ENCODE measurements at places on chromosomes 12 and 14.

DNA sequence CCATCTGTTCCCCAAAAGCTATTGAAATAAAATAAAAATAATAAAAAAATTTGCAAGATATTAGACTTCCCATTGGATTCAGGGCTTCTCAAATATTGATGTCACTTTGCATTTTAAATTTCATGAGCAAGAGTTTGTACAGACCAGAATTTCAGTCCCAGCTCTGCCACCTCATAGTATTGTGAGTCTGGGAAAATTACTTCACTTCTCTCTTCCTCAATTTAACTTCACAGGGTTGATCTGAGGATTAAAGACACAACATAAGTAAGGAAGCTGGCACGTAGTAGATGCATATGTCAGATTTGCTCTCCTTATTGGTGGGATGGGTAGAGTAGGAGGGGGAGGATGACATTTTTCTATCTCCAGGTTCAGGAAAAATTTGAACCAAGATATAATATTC, 32.8 kb downstream of the COX8C start:
- DNase-seq = no peak

- DNase-seq = no peak
Measured at GRCh38 chr12:5102806-5103205, 59.1 kb downstream of the KCNA5 start.

GRCh38 chr12:12812174-12812573, 972 bp upstream of the DDX47 start:
- no peak for DNase-seq

GRCh38 chr12:124452576-124453331, 114.7 kb downstream of the NCOR2 start:
- DNase-seq = no peak

DNA sequence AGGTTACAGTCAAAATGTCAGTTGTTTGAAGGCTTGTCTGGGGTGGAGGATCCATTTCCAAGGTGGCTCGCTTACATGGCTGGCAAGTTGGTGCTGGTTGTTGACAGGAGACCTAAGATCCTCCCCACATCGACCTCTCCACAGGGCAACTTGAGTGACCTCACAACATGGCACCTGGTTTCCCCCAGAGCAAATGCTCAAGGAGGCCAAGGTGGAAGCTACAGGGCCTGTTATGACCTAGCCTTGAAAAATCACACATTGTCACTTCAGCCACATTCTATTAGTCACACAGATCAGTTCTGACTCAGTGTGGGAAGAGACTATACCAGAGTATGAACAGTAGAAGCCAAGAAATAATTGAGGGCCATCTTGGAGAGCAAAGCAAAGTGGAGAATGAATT, 11.3 kb upstream of the GNG2 start:
- no peak for DNase-seq

GRCh38 chr14:21264025-21264801, 5.0 kb downstream of the HNRNPC start:
- DNase-seq = peak; percentile 55

- DNase-seq = no peak
Measured at GRCh38 chr14:45120096-45120495, 14.2 kb downstream of the FKBP3 start.

DNA sequence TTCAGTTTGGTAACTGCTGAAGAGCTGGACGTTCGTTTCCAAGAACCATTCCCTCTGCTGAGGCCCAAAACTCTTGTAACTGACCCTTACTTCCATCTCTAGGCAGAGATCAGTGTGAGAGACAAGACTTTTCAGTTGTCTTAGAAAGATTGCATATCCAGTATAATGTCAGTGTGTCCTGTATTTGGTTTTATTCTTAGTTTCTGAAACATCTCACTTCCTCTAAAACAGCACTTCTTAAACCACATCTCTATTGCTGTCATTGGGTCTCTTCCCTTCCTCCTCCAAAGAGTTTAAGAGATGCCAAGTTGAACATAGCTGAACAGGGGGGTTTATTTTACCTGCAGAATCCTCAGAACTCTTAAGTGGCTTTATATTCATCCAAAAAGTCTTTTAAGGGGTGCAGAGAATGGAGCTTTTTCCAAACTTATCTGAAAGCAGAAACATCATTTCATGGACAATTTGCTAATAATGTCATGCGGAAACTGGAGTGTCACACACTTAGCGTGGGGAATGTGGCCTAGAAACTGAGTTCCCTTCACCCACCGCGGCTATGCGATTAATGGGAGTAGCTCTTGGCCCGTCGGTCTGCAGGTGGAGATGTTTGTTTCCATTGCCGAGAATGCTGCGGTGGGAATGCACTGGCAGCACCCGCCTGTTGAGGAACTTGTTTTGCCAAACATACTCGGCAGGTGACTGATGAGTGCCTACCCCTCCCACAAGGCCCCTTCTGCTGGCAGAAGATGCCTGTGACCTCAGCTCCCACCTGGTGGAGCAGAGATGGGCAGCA, 148.2 kb downstream of the ADGRD1 start:
- no peak for DNase-seq

DNA sequence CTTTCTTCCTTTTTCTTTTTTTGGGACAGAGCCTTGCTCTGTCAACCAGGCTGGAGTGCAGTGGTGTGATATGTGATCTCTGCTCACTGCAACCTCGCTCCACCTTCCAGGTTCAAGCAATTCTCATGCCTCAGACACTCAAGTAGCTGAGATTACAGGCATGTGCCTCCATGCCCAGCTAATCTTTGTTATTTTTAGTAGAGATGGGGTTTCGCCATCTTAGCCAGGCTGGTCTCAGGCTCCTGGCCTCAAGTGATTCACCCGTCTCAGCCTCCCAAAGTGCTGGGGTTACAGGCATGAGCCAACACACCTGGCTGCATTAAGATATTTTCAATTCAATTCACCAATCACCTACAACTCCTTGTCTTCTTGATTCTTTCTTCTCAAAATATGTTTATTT, 1046.5 kb downstream of the GALC start:
- no peak for DNase-seq

DNA sequence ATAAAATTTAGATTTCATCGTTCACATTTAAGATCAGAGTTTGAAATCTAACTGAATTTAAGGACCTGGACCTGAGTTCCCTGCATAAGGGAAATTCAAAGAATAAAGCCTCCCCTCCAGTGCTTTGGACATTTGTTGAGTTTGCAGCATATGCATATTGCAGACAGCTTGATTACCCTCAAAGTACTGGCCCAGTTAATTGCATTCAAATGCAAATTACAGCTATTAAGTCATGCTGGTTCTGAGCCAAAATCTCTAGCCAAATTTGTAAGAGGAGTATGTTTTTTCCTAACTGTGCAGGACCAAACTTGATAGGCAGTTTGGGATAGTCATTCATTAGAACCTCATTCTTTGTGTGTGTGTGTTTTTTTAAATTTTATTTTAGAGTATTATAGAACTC, 9.1 kb upstream of the KIF21A start:
- DNase-seq = no peak

DNA sequence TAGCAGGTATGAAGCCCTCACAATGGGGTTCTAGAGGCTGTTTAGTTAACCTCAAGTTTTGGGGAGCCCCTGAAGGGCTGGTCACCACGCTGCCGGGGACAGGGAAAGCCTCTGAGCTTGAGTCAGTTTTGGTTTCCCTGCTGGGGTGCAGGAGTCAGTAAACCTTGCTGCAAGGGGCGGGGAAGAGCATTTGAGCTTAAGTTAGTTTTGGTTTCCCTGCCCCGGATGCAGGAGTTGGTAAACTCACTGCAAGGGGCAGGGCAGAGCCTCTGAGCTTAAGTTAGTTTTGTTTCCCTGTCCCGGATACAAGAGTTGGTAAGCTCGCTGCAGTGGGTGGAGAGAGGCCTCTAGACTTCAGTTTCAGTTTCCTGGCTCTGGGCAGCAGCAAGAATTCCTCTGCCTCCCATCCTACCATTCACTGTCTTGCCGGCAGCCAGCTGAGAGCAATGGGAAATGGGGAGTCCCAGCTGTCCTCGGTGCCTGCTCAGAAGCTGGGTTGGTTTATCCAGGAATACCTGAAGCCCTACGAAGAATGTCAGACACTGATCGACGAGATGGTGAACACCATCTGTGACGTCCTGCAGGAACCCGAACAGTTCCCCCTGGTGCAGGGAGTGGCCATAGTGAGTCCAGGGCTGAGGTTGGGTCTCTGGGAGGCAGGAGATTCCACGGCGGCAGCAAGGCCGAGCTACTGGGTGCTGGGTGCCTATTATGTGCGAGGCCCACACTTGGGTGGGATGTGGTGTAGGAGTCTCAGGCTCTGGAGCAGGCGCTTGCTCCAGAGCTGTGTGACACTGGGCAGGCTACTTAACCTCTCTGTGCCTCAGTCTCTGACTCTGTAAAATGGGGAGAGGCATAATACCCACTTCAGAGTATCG, at the start of gene OAS2:
Gene OAS2 (plus strand): TSS at position 357 of the 878 bp plus-strand sequence. CDS start 90 bp downstream, at position 447.
- peak; percentile 69 for DNase-seq

GRCh38 chr14:36683083-36683724, 21.5 kb downstream of the PAX9 start:
- DNase-seq = no peak

DNA sequence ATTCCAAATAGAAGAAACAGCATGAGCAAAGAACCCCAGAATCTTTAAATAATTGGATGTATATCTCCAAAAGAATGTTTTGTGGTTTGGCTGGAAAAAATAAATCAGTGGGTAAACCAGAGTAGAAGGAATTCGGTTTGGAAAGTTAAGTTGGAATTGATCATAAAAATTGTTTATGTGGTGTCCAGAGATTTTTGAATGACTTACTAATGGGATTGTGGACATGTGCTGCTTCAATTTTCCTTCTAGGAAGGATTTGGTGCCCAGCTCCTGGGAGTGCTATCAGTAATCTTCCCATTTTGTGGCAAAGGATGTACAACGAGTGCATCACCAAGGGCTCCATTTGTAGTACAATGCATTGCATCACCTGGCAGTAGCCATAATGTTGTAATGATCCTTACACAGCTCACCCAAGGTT, 224.8 kb downstream of the SLC16A7 start:
- DNase-seq = peak; percentile 94

GRCh38 chr12:3217683-3218079, 140.5 kb downstream of the TSPAN9 start:
- DNase-seq = no peak
